ENCODE measurements at places on chromosomes 7 and 10. TPM values are rescaled to one million over a fixed set of nuclear protein-coding genes. Genes with fewer than 3 reads are reported as not detected.

URGCP gene
- polyA plus RNA-seq = 33.9 TPM

TMEM139 gene
- polyA plus RNA-seq = 70.4 TPM

ZNF503 gene
- polyA plus RNA-seq = 55.4 TPM

MOGAT3 gene
- 0.96 TPM for polyA plus RNA-seq

ZSWIM8 gene
- polyA plus RNA-seq = 97.8 TPM

IL15RA gene
- polyA plus RNA-seq = 1.2 TPM

RSPH10B gene
- 1.2 TPM for polyA plus RNA-seq

PRSS37 gene
- polyA plus RNA-seq = not detected

PLEKHS1 gene
- 0.18 TPM for polyA plus RNA-seq

FMC1 gene
- polyA plus RNA-seq = 25.0 TPM

THSD7A gene
- polyA plus RNA-seq = 89.8 TPM

CCDC3 gene
- 10.0 TPM for polyA plus RNA-seq

VGF gene
- polyA plus RNA-seq = 0.21 TPM

ELN gene
- 48.4 TPM for polyA plus RNA-seq

FXYD4 gene
- polyA plus RNA-seq = not detected

SNCG gene
- 8.3 TPM for polyA plus RNA-seq

TMEM196 gene
- polyA plus RNA-seq = not detected

All from right renal cortex interstitium (tissue), 3 donors.